ENCODE measurements at places on chromosomes 5 and 9.

GRCh38 chr9:129027685-129028191, 393 bp downstream of the SH3GLB2 start:
- H3K36me3 ChIP-seq = no peaks in the 10 kb centered on the region
- H3K27ac ChIP-seq = peak overlapping the region; percentile 31
- H3K27me3 ChIP-seq = no peaks in the 10 kb centered on the region

GRCh38 chr9:518540-518939, 303.9 kb downstream of the DOCK8 start:
- H3K4me3 ChIP-seq = no peak overlapping the region
- H3K4me1 ChIP-seq = peaks cover 20% of the 10 kb centered on the region
- no peak for DNase-seq
- peaks cover 10% of the 10 kb centered on the region for H3K36me3 ChIP-seq
- no peaks in the 10 kb centered on the region for H3K27me3 ChIP-seq

DNA sequence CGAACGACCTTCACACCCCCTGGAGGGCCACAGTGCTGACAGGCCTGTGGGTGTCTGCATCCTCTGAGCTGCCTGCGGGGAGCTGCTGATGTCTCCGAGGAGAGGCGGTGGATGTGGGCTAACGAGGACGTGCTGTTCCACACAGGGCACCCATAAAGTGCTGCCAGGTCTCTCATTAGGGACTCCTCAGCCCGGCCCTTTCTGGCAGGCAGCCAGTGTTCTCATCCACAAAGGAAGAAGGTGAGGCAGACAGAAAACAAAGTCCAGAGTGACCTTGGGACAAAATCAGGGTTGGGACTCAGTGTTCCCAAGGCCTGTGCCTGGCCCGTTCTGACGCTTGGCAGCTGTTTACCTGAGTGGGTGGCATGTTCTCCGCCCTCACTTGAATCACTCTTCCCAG, 29.3 kb downstream of the CARTPT start:
- no peak for DNase-seq
- no peaks in the 10 kb centered on the region for H3K36me3 ChIP-seq
- no peak overlapping the region for H3K4me3 ChIP-seq
- H3K27me3 ChIP-seq = no peaks in the 10 kb centered on the region
- no peaks in the 10 kb centered on the region for H3K4me1 ChIP-seq

GRCh38 chr5:45512521-45512920, 183.7 kb downstream of the HCN1 start:
- H3K36me3 ChIP-seq = no peaks in the 10 kb centered on the region
- no peak overlapping the region for H3K4me3 ChIP-seq
- no peaks in the 10 kb centered on the region for H3K27me3 ChIP-seq
- H3K4me1 ChIP-seq = peaks cover 4% of the 10 kb centered on the region
- H3K27ac ChIP-seq = no peak overlapping the region

DNA sequence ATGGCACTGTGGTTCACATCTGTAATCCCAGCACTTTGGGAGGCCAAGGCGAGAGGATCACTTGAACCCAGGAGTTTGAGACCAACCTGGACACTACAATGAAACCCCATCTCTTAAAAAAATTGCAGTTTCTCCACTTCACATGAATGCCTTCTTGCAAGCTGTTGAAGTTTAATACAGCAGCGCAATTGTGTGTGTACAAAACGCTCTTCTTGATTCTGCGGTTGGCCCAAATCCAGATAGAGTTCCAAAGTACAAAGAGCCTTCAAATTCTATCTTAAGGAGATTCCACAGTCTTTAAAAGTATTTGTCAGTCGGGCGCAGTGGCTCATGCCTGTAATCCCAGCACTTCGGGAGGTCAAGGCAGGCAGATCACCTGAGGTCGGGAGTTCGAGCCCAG, 9.3 kb upstream of the SETX start:
- no peak overlapping the region for H3K4me3 ChIP-seq
- no peaks in the 10 kb centered on the region for H3K27me3 ChIP-seq
- no peak overlapping the region for H3K27ac ChIP-seq
- H3K4me1 ChIP-seq = no peaks in the 10 kb centered on the region
- DNase-seq = no peak
- no peaks in the 10 kb centered on the region for H3K36me3 ChIP-seq

DNA sequence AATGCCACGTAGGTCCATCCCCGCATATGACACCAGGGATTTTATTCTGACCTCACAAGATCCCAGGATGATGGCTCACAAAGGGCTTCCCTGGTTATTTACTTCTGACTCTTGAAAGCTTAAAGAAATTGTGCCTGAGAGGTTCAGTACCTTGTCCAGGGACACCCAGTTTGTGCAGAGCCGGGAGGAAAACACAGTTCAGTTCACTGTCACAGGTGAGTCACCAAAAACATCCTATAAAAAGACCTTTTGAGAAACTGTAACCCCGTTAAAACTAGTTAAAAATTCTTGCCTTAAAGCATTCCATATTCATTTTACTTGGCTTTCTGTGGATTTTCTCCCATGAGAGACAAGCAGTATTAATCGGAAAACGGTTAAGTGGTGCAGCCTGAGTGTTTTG, 56.6 kb downstream of the ZNF510 start:
- no peaks in the 10 kb centered on the region for H3K36me3 ChIP-seq
- H3K4me3 ChIP-seq = no peak overlapping the region
- no peaks in the 10 kb centered on the region for H3K4me1 ChIP-seq
- no peaks in the 10 kb centered on the region for H3K27me3 ChIP-seq

- DNase-seq = no peak
- no peaks in the 10 kb centered on the region for H3K27me3 ChIP-seq
- H3K27ac ChIP-seq = no peak overlapping the region
- no peak overlapping the region for H3K4me3 ChIP-seq
Measured at GRCh38 chr9:79615038-79615437, 43.3 kb downstream of the TLE4 start.

DNA sequence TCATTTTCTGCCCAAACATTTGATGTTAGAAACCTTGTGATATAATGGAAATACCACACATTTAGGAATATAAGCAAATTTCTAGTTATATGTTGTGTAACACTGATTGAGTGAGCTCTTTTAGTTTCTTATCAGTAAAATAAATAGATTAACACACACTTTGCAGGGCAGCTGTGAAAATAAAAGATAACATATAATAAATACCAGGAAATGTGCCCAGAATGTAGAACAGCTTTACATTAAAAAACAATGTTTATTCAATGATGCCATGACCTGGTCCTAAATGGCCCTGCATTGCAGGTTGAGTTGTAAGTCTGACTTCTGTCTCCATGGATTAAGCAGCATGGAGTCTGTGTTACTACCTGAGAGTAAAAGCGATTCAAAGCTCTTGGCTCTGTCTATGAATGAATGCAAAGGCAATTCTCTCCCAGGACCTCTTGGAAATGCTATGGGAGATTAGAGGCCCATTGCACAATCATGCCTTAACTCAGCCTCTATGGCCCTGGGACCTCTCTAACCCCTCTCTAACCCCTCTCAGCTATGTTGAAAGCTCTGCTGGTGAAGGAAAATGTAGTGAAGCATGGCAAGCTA, 296.0 kb upstream of the ACTBL2 start:
- H3K4me3 ChIP-seq = no peak overlapping the region
- peaks cover 12% of the 10 kb centered on the region for H3K4me1 ChIP-seq

- peak overlapping the region; percentile 70 for H3K27ac ChIP-seq
- H3K27me3 ChIP-seq = no peaks in the 10 kb centered on the region
- H3K36me3 ChIP-seq = peaks cover 17% of the 10 kb centered on the region
Measured at GRCh38 chr5:132947671-132948070, 15.8 kb downstream of the AFF4 start.

- no peaks in the 10 kb centered on the region for H3K36me3 ChIP-seq
- no peak overlapping the region for H3K4me3 ChIP-seq
- DNase-seq = no peak
- H3K27ac ChIP-seq = no peak overlapping the region
- no peaks in the 10 kb centered on the region for H3K4me1 ChIP-seq
Measured at GRCh38 chr5:43268188-43268820, 44.9 kb downstream of the HMGCS1 start.

DNA sequence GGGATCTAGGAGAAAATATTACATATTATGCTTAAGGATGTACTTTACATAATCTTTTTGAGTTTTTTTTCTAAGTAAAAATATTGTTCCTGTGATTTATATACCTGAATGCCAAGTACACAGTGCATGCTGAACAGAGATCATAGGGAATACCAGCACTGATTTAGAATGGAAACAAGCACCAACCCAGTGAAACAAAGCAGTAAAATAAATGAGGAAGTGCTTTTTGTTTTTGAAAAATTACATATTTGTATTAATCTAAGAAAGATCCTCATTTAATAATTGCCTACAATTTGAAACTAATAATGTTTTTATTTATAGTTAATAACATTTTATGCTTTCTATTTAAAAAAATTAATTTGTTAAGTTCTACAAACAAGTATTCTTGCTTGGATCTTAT, 18.0 kb downstream of the GARNL3 start:
- no peaks in the 10 kb centered on the region for H3K36me3 ChIP-seq
- H3K27ac ChIP-seq = no peak overlapping the region
- H3K27me3 ChIP-seq = no peaks in the 10 kb centered on the region
- peaks cover 13% of the 10 kb centered on the region for H3K4me1 ChIP-seq
- no peak for DNase-seq
- no peak overlapping the region for H3K4me3 ChIP-seq

DNA sequence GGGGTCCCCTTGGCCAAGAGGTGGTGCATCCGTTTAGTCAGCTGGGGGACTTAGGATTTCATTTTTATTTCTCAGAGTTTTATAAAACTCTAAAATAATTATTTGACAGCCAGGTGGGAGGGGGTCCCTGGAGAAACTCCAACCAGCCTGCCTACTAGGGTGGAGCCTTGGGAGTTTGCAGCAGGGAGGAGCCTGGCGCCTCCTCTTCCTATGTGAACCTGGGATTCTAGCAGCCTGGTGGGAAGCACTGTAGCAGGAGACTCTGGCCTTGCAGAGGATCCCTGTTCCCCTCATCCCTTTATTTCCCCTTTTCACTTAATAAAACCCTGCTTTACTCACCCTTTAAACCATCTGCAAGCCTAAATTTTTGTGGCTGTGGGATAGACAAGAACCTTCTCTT, 50.8 kb downstream of the FXN start:
- H3K36me3 ChIP-seq = no peaks in the 10 kb centered on the region
- no peaks in the 10 kb centered on the region for H3K4me1 ChIP-seq
- H3K27ac ChIP-seq = no peak overlapping the region
- no peaks in the 10 kb centered on the region for H3K27me3 ChIP-seq
- DNase-seq = no peak
- no peak overlapping the region for H3K4me3 ChIP-seq

DNA sequence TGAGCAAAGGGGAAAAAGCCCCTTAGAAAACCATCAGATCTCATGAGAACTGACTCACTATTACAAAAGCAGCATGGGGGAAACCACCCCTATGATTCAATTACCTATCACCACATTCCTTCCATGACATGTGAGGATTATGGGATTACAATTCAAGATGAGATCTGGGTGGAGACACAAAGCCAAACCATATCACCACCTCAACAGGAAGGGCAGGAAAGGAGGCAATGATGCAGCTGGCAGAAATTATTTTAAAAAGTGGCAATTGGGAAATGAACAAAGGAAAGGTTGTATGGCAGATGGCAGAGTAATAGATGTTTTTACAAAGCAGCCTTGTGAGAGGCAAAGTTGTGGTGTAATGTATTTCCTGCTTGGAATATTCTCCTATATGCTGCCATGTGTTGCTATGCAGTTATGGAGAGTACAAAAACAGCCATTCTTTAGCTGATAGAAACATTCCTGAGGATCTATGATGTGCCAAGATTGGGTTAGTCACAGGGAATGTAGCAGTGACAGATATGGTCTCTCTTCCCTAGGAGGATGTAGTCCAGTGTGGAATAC, 138.8 kb downstream of the SMC2 start:
- no peaks in the 10 kb centered on the region for H3K27me3 ChIP-seq
- DNase-seq = no peak
- peak overlapping the region; percentile 82 for H3K27ac ChIP-seq
- H3K4me3 ChIP-seq = no peak overlapping the region

DNA sequence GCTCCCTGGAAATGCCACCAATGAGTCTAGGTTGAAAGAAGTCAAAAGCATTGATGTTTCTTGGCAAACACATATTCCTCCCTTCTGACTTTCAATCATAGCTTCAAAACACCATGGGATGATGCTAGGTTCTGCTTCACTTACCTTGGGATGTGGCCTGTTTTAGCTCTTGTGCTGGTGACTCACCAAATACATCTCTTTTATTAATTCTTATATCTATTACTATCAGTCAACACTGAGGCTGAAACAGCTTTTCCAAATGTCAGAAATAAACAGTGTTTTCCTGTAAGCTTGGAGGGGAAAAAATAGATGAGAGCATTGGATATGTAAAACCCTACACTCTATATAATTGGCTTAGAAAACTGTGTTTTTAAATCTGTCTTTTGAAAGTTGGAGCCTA, 245.4 kb upstream of the NREP start:
- no peaks in the 10 kb centered on the region for H3K27me3 ChIP-seq
- DNase-seq = no peak
- peaks cover 44% of the 10 kb centered on the region for H3K4me1 ChIP-seq
- H3K27ac ChIP-seq = no peak overlapping the region
- H3K4me3 ChIP-seq = no peak overlapping the region

GRCh38 chr9:121206516-121207370, 5.1 kb upstream of the RAB14 start:
- no peaks in the 10 kb centered on the region for H3K36me3 ChIP-seq
- H3K27me3 ChIP-seq = no peaks in the 10 kb centered on the region
- no peak for DNase-seq
- H3K4me1 ChIP-seq = no peaks in the 10 kb centered on the region
- no peak overlapping the region for H3K4me3 ChIP-seq

DNA sequence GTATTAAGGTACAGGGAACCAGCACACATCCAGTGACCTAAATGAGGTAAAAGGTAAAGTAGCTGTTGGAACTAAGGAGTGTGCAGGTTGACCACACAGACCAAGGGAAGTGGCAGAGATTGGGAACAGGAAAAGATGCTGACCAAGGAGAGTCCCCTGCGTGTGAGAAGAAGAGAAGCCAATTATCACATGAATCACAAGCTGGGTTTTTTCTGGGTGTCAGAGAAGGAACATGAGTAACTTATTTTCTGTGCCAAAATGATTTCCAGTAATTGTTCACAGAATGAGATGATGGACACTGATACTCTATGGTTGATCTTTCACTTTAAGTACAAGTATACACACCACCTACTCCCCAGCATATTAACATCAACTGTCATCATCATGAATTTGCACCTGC, 130.7 kb upstream of the ACO1 start:
- H3K27me3 ChIP-seq = peaks cover 6% of the 10 kb centered on the region
- no peaks in the 10 kb centered on the region for H3K36me3 ChIP-seq
- no peaks in the 10 kb centered on the region for H3K4me1 ChIP-seq
- no peak overlapping the region for H3K4me3 ChIP-seq
- no peak overlapping the region for H3K27ac ChIP-seq

DNA sequence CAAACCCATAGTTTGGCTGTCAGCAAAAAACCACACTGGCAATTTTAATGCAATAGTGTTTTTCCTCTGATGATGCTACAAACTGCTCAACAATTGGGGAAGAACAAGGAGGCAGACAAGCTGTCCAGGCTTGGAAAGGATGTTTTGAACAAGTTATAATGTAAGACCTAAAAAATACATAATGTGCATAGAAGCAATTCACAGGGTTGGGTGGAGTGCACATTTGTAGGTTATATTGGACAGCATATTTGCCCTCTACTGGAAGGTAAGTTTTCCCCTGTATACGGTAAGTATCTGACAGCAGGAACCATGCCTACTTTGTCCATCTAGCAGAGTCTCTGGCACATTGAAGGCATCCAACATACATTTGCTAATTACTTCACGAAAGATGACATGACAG, 114.3 kb upstream of the PUM3 start:
- no peak overlapping the region for H3K4me3 ChIP-seq
- no peak for DNase-seq
- H3K4me1 ChIP-seq = no peaks in the 10 kb centered on the region

GRCh38 chr9:109557481-109557880, 59.4 kb upstream of the PTPN3 start:
- H3K27ac ChIP-seq = peak overlapping the region; percentile 98
- no peaks in the 10 kb centered on the region for H3K27me3 ChIP-seq
- H3K36me3 ChIP-seq = no peaks in the 10 kb centered on the region
- DNase-seq = no peak
- H3K4me1 ChIP-seq = peaks cover 27% of the 10 kb centered on the region
